ENCODE measurements at places on chromosomes 1 and 21.

DNA sequence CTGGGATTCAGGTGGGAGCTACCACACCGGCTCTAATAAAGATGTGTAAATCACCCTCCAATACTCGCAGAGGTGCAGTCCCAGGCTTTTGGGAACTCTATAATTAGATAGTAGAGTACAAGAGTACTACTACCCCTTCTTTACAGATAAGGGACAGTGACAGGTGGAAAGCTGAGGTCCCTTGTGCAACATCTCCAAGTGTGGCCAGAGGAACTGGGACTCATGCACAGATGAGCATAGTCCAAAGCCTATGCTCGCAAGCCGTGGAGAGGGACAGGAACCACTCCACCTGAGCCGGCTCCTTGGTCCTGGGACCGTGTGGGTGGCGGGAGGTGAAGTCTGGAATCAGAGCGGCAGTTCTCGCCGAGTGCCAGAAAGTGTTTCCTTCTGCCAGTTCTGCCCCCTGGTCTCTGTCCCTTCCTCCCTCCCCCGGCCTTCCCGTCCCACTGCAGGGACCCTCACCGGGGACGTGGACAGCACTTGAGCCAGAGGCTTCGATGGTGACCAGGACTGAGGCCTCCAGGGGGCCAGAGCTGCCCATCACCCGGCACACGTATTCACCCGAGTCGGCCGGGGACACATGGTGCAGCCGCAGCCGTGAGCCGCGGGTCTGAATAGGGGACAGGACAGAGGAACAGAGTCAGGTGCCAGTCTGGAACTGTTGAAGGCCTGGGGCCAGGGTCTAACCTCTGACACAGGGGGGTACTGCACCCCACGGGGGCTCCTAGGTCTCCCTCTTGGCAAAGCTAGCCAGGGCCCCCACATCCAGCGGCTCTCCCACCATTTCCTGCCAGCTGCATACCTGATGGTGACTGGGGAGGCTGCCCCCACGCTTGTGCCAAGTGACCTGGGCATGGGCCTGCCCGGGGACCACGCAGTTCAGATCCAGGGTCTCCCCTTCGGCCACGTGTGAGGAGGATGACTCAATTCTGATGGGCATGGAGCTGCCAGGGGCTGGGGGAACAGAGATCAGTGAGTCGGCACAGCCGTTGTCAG is 33.9 kb downstream of the LDLRAD2 start:
- DNase-seq, result no peak

DNA sequence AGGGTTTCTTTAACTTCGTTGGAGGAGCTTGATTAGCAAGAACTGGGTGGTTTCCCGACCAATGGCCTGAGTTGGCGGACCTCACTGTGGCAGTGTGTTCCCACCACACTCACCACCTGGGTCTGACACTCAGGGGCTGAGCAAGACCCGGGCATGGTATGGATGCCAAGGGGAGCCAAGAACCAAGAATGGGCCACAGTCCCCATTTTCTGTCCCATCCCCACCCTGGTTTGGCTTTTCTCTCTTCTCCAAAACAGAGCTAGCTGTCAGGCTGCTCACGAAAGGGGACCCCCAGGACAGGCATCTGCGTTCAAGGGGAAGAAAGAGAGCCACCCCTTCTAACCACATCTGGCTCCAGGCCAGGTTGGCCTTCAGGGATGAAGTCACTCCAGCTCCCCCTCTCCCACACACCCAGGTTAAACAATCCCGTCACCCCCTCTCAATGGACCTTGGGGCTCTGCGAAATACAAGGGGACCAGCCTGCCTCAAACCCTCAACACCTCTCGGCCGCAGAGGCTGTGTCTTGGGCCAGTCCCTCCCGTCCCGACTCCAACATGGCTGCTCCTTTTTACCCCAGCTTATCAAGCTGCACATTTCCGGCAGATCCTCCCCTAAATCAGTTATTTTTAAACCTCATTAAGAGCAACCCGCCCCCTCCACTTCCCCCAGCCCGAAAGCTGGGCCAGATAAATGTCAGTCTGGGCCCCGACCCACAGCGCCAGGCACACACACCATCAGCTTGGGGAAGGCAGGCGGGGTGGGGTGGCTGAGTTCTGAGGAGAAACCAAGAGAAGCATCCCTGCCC is 3.4 kb downstream of the TAGLN2 start:
- no peak for DNase-seq

GRCh38 chr1:147527941-147528936 is 13.1 kb upstream of the BCL9 start:
- DNase-seq, result no peak

DNA sequence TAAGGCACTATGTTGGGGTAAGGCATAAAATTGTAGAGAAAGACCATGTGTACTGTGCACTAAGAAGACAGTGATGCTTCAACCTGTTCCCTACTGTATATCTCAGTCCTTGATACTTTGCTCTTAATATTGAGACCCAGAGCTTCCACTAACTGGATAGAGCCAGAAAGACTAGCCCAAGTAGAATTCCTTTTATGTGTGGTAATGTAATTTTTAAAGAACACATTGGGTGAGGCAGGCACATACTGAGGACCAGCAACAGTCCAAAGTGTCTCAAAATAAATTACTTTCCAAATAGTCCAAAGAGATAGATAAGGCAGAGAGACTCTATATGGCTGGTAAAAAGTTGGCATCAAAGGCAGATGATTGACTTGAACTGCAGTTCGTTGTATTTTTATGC is 31.4 kb upstream of the MROH9 start:
- no peak for DNase-seq

- no peak for DNase-seq
These were observed 195.7 kb downstream of the MIS18A start for GRCh38 chr21:32083197-32083596.

DNA sequence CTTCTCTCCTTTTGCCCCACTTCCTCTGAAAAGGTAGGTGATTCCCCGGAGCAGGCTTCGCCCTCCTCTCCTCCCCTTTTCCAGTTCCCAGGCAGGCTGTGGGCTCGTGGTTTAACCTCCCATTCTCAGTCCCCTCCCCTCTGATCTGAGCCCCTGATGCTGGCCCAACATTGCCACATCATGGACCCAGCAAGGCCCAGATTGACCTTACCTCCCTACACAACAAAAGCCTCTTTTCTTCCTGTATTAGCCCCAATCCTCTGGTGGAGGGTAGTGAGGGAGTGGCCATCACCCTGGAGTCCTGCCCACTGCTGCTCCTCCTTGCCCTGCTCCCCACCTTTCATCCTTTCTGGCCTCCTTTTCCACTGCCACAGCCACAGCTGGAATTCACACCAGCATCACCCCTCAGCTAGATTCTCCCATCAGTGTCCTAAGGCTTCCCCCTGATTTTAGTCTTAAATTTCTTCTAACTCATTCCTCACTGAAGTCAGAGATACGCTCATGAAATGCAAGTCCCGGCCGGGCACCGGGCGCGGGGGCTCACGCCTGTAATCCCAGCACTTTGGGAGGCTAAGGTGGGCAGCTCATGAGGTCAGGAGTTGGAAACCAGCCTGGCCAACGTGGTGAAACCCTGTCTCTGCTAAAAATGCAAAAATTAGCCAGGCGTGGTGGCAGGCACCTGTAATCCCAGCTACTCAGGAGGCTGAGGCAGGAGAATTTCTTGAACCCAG is 7.0 kb upstream of the ZBTB48 start:
- no peak for DNase-seq

DNA sequence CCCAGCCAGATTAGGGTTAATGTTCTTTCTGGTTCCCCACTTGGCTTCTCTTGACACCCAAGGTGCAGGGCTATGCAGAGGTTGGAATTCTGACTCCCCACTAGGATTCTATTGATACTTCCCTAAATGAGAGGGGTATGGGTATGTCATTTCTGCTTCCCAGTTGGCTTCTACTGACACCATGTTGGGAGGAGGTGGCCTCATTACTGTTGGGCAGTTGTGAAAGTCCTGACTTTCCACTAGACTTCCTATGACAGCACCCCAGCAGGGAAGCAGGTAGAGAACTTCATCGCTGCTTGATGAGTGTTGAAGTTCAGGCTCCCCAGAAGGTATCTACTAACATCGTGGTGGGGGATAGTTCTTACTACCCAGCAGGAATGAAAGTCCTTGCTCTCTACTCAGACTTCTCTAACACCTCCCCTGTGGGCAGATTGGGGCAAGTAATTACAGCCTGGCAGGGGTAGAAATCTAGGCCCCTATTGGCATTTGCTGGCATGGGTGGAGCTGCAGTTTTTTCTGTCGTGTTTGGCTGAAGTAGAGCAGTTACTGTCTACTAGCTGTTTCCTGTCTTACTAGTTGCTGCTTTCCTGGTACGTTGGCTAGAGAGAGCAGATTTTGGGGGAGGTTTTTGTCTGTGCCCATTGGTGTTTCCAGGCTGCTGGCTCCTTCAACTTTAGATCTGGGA is 41.5 kb downstream of the ZYG11B start:
- no peak for DNase-seq
